Natural killer cell (primary cell): ENCODE measurements at places on chromosomes 4 and X.

DNA sequence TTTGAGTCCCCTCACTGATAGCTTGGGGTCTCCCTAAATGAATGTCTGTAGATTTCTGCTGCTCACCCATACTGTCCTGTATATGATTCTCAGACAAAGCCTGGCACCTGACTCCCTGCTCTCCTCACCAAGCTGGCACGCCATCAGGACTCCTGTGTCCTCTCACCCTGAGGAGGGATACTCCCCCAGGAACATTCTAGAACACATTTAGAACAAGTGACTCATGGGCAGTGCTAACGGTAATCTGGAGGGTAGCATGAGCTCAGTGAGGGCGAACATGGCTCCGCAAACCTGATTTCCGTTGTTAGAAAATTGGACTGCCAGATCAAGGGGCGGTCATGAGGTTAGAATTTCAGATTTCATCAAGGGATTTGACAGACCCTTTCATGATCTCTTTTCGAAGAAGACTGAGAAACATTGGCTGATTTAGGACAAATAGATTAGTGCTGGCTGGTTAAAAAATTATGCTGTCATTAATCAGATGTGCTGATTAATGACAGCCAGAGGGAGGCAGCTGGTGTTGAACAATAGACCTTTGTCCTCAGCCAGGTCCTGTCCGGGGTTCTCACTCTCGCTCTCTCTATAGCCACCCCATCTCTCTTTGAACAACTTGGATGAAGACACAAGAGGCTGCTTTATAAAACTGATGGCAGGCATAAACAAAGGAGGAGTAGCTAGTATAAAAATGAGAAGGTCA lies 244.3 kb downstream of the PTTG2 start:
- DNase-seq: no peak

DNA sequence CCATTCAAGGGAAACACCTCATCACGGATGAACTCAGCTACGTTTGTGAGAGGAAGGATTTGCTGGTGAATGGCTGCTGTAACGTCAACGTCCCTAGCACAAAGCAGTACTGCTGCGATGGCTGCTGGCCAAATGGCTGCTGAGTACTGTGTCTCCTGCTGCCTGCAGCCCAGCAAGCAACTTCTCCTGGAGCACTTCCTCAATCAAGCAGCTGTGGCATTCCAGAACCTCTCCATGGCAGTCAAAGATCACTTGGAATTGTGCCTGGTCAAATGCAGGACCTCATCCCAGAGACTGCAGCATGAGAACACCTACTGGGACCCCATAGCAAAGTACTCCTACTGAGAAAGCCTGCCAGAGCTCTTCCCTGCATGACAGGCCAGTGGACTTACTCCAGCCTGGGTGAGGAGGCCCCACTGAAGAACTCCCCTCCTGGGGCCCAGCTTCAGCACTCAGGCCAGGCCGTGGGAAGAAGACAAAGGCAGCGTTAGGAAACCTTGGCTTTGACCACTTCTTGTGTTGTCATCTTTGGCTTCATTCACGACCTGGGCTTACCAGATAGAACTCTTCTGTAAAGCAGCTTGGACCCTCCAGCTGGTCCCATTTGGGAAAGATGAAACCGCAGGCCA lies 244.3 kb downstream of the RBMX2 start:
- DNase-seq: no peak

GRCh38 chr4:189355590-189355989 lies 585.1 kb upstream of the FRG1 start:
- DNase-seq: no peak

- no peak for DNase-seq
These were observed 24.3 kb downstream of the IRF2 start for GRCh38 chr4:184450045-184450444.

- DNase-seq: no peak
These were observed 104.1 kb upstream of the MCF2 start for GRCh38 chrX:139811942-139812629.

GRCh38 chr4:125229596-125230058 lies 85.1 kb upstream of the FAT4 start:
- DNase-seq: no peak

DNA sequence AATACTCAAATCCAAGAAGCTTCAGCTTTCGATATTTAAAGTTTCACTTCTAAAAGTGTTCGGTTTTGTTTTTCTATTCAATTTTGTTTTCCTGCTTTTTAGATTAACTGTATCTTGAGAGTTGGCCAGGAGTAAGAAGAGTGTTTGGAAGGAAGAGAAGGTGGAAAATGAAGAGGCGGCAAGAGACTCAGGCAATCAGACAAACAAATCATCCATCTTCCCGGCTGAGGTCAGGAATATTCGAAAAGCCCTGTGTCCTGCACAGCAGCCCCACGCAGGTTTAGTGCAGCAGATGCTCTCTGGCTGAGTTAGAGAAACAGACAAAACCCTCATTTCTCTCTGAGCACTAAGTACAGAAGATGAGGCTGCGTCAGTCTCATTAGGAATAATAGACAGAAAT lies 330.3 kb upstream of the NOCT start:
- no peak for DNase-seq

DNA sequence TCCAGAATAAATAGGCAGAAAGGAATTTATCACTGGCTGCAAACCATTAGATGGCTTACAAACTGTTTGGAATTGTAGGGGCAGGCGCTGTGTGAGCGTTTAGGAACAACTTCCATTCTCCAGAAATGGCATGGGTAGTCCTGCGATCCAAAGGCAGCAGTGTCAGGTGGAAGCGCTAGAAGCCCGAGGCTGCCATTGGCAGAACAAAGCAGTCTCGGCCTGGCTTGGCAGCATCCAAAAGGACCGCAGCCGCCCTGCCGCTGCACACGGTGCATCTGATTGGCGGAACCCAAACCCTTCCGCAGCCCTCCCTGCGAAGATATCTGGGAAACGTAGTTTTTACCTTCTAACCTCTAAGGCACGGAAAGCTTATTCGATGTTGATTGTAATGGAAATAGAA lies 23.6 kb upstream of the YTHDC1 start:
- DNase-seq: no peak

DNA sequence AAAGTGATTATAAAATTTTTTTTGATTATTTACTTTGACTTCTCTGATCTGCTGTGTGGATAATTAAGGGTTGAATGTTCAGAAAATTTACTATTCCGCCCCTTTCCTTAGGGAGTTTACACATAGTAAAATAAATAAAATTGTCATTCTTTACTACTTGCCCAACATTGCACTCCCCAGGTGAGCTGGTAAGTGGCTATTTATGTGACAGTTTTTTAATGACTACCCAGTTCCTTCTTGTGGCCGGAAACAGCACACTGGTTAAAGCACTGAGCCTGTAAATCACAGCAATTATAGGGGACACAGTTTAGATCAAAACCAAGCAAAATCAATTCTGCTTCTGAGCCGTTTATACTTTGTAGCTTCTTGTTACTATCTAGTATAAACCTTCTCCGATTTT lies 158.1 kb downstream of the FHIP1A start:
- DNase-seq: no peak

- DNase-seq: no peak
These were observed 2.8 kb upstream of the GRIA2 start for GRCh38 chr4:157217708-157218107.

- no peak for DNase-seq
These were observed 336.5 kb downstream of the PDGFC start for GRCh38 chr4:156635051-156635450.

- DNase-seq: peak; percentile 56
These were observed 77.7 kb downstream of the CC2D2A start for GRCh38 chr4:15547392-15547791.

- peak; percentile 56 for DNase-seq
These were observed at the start of gene FAM47E for GRCh38 chr4:76251441-76252270. TSS of gene FAM47E (plus strand) at chr4:76251721. CDS start at chr4:76251747, 26 bp downstream.

DNA sequence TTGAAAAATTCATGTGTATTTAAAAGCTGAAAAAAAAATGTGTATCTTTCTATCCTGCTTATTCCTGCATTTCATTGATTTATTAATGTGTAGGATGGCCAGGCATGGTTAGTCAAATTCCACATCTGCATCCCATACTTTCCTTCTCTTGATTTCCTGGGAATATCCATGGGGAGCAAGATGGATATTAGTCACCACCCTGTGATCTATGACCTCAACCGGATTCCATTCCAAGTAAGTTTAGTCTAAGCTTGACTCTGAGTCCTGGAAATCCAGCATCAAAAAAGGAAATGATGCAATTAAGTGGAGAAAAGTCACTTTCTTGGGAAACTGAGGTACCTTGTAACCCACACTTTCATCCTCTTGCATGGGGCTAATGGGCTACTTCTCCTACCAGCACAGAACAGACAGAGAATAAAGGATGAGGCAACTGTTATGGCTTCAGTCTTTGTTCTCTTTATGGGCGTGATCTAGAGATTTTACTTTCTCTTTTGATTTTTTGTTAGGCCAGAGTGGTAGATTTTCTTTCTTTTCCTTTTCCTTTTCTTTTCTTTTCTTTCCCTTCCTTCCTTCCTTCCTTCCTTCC lies 17.1 kb upstream of the BEX4 start:
- DNase-seq: no peak

DNA sequence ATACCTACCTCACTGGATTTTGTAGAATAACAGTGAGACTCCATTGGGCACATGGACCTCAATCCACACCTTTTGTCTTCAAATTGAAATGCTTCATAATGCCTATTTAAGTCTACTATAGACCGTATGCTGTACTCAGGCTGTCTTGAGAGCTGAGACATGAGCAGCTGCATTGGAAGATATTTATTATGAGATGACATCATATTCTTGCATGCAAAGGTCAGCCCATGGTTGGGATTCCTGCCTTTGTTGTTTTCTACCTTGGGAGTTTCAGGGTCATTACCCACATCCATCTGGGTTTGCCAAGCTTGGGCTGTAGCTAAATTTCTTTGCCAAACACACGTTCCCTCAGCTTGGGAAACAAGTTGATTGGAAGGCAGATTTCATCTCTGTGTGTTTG lies 33.2 kb upstream of the MAMLD1 start:
- DNase-seq: no peak

DNA sequence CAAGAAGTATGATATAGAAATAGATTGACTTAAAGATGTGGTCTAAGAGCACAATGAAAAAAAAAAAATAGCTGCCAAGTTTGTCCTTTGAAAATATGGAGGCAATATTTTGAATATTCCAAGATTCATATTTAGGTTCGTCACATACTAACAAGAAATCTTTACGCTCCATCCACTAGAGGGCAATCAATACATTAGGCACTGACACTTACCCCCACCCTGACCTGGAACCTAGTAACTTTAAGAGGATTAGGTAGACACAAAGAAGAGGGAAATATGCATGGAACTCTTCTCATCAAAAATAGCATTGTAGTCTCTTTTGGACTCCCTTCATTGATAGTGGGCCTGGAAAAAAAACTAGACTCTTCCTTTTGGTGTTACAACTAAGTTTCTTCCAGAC lies 1108.1 kb downstream of the PCDH19 start:
- no peak for DNase-seq

- DNase-seq: no peak
These were observed 46.4 kb downstream of the ACOX3 start for GRCh38 chr4:8394061-8394519.

- DNase-seq: no peak
These were observed 55.0 kb upstream of the GAB1 start for GRCh38 chr4:143281507-143282190.

GRCh38 chrX:106612393-106612763 lies 600 bp downstream of the RADX start:
- no peak for DNase-seq

DNA sequence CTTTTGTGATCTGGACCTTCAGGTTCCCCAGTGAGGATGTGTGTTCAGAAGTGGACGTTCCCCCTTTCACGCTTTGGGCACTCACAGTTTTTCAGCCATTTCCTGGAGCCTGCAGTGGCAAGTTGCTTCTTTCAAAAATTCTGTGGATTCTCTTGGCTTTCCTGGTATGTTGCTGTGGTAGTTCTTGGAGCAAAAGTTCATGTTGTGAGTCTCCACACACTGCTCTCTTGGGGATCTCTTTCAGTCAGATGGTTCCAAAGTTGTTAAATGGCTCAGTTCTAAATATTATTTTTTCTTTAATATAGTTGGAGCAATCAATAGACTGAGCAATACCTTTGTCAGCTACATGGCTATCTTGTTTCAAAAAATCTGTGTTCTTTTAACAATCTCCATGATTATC lies 28.5 kb upstream of the BANK1 start:
- no peak for DNase-seq

GRCh38 chr4:152691761-152692160 lies 12.0 kb upstream of the TMEM154 start:
- no peak for DNase-seq

DNA sequence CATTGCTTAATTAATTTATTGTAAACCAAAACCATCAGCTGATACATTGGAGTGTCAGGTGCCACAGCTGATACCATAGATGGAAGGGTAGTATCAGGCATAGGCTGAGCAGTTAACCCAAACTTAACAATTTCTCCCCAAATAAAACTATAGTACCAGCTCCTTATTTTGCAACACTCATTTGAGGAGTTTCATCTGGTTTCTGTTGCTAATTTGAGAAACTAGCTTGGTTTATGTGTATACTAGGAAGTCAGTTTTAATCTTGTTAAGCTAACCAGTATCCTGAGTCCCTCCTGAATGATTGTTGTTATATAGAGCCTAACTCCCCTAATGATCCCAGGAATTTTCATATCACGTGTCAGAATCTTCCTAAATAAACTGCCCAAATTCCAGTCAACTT lies 12.7 kb downstream of the DCAF16 start:
- no peak for DNase-seq

DNA sequence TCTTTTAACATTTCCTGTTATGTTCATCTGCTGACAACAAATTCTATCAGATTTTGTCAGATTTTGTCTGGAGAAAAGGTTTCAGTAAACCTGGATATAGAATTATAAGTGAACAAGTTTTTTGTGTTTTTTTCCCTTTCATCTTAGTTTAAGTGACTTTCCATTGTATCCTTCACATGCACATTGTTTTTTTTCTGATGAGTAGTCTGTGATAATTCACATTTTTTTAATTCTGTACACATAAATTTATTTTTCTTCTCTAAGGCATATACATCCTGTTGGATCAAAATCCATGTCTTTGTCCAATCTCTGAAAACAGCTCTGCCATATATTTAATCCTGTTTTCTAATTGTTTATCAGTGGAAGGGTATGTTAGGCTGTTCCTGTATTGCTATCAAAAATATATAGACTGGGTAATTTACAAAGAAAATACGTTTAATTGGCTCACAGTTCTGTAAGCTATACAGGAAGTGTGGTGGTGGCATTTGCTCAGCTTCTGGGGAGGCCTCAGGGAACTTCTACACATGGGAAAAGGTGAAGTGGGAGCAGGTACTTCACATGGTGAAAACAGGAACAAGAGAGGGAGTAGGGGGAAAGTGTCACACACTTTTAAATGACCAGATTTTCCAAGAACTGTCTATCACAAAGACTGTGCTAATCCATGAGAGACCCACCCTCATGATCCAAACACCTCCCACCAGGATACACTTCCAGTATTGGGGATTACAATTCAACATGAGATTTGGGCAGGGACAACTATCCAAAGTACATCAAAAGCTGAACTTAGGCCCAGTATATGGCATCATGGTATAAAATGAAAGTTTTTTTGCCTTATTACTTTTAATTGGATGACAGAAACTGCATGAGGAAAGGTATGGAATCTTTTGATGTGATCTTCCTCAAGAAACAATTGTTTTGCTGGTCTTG lies 45.6 kb upstream of the GRID2 start:
- DNase-seq: no peak
